NCI-H1092 (cell line): ENCODE measurements at places on chromosomes 7 and 10.

- no peak for DNase-seq
Observed at GRCh38 chr10:113686028-113686427, 6.3 kb downstream of the CASP7 start.

- DNase-seq = no peak
Observed at GRCh38 chr7:27431465-27431864, 188.9 kb downstream of the EVX1 start.

DNA sequence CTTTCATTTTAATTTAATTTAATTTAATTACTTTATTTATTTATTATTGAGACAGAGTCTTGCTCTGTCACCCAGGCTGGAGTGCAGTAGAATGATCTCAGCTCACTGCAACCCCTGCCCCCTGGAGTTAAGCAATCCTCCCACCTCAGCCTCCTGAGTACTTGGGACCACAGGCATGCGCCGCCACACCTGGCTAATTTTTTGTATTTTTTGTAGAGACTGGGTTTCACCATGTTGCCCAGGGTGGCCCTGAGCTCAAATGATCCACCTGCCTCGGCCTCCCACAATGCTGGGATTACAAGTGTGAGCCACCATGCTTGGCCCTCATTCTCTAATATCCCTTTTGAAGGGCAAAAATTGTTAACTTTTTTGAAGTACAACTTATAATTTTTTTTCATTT is 92.9 kb downstream of the XRCC2 start:
- no peak for DNase-seq

DNA sequence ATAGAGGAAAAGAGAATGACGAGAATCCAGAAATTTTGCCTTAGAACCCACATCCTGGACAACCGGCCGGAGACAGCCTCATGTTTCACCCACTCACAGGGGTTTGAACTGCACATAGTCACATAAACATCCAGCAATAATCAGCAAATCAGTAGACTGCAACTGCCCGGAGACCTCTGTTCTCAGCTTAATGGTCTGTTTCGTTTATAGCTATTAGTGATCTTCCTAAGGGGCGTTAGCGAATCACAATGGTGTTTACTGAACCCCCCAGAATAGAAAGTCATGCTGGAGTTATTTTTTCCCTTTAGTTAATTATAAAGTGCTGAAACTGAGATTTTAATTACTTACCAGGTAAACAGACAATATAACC is 98.4 kb downstream of the SFMBT2 start:
- DNase-seq = no peak

GRCh38 chr7:75869776-75870379 is 9.0 kb upstream of the RHBDD2 start:
- no peak for DNase-seq

DNA sequence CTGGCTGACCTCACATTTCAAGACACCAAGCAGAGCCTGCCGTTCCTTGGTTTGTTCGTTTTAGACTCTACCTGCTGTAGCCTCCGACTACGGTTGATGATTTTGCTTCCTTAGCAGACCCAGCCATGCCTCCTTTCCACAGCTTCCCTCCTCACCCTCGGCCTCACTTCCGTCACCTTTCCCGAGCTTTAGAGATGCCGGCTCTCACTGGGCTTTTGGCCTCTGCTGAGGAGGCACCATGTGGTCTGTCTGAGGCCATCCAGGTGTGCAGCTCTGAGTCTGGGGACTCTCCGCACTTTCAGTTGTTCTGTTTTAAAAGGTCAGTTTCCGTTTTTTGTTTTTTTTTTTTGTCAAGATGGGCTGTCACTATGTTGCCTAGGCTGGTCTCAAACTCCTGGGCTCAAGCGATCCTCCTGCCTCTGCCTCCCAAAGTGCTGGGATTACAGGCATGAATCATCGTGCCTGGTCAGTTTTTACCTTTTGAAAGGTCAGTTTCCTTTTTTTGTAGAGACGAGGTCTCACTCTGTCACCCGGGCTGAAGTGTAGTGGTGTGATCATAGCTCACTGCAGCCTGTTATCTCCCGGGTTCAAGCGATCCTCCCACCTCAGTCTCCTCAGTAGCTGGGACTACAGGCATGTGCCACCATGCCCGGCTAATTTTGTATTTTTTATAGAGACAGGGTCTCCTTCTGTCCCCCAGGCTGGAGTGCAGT is 11.7 kb downstream of the ORAI2 start:
- no peak for DNase-seq

DNA sequence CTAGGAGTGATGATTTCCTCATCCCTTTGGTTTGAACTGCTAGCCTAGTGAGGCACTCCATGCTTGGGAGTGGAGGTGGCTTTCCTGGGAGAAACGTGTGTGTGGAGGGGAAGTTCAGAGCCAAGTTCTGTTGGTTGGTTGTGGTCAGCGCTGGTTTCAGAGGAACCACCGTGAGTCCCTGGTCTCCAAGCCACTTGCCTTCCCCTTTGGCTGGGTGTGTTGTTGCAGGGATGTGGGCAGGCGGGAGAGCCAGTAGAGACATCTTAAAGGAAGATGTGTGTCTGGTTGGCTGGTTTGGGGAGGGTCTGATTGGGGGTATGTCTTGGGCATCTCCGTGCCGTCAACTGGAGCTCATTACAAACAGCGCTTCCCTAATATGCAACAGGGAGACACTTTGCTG is 130.8 kb upstream of the TCF7L2 start:
- no peak for DNase-seq

- DNase-seq = no peak
Observed at GRCh38 chr7:99618726-99619125, 2.0 kb downstream of the ZSCAN25 start.

DNA sequence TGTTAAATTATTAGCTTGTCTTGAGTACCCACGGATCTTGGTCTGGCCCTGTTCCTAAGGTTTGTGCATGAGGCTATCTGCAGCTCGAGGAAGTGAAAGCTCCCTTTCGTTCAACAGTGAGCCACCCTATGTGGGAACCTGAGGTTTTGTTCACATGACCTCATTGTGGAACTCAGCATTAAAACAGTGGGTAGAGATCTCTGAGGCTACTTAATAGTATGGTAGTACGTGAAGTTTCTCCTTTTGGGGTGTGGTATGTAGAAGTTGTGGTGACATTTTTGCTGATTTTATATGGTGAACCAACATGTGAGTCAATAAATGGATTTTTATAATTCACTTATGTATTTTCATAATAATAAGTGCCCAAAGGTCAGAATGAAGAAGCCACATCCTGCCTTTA is 252.7 kb upstream of the FERD3L start:
- DNase-seq = no peak

GRCh38 chr10:50402466-50402865 is 151.2 kb upstream of the ASAH2 start:
- no peak for DNase-seq

DNA sequence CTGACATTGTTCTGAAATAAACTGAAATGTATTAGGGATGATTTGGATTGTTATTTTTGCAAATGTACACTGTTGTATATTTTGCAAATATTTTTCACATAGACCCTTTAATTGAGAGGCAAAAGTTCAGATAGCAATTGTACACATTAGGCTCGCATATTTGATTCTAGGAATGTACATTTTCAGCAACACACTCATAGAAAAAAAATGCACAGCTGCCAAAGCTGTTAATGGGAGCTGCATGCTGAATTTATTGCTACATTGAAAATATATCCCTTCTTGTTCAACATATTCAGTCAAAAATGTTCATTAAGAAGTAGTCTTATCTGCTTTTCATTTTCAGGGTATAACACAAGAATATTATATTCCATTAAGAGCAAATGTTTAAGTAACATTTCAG is 512.9 kb downstream of the ATRNL1 start:
- DNase-seq = no peak

- no peak for DNase-seq
Observed at GRCh38 chr7:115471891-115472290, 550.0 kb downstream of the MDFIC start.

DNA sequence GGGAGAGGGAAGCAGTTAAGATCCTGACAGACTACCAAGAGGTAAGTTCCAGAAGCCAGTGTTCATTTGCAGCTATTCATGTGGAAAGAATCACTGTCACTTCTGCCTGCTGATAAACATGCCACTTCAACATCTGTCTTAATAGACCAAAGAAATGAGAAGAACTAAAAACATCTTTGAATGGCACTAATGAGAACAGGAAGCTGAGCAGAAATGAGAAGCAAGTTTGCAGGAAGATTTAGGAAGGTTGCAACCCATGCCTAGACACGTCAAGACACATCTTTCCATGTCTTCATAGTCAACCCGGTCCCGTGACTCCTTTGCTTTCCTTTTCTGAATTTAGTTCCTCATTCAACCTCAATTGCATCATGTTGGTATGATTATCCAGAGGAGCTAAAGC is 180.0 kb downstream of the PDE1C start:
- DNase-seq = no peak

DNA sequence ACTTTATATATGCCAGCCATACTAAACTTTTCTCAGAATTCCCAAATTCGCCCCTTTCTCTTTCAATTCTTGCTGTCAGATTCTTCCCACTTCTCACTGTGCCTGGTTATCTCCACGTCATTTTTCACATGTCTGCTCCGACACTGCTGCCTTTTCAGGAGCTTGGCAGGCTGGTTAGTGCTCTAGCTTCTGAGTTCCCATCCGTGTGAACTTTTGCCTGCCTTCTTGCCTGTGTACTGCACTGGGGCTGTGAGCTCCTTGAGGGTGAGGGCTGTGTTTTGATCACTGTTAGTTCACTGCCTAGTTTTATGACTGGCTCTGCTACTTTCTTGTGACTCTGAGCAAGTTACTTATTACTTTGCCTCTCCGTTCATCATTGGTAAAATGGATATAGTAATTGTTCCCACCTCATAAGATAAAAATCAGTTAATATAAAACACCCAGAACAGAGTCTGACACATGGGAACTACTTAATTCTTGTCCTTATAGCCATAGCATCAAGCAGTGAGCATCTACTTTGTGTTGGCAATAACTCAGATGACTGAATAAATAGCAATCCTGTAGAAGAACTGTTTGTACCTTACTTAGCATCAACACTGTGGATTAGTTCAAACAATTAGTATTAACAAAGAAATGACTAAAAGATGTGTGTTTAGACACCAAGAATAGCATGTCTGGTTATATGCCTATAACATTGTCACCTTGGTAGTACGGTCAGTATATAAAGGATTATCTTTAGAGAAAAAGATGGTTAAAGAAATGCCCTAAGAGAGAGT is 5.5 kb downstream of the GSTO1 start:
- no peak for DNase-seq

- no peak for DNase-seq
Observed at GRCh38 chr10:88117869-88118632, 254.6 kb downstream of the PTEN start.
